ENCODE measurements at places on chromosomes 1 and 21.

DNA sequence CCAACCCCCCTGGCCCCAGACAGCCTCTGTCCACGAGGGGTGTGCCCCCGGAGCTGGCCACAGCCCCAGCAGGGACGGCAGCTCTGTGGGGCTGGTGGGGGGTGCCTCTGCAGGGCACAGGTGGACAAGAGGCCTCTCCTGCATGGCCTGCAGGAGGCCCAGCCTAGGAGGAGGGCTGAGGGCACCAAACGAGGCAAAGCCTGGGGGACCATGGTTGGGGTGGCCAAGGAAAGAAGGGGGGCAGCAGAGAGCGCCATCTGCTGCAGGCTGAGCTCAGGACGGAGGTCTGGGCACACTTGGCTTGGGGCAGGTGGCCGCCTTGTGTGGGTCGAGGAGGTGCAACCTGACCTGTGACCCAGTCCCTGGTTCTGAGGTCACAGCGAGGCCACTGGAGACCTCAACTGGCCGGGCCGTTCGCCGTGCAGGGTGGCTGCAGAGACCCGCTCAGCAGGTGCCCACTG lies 27.3 kb downstream of the RRP1 start:
- peak; percentile 36 for DNase-seq

DNA sequence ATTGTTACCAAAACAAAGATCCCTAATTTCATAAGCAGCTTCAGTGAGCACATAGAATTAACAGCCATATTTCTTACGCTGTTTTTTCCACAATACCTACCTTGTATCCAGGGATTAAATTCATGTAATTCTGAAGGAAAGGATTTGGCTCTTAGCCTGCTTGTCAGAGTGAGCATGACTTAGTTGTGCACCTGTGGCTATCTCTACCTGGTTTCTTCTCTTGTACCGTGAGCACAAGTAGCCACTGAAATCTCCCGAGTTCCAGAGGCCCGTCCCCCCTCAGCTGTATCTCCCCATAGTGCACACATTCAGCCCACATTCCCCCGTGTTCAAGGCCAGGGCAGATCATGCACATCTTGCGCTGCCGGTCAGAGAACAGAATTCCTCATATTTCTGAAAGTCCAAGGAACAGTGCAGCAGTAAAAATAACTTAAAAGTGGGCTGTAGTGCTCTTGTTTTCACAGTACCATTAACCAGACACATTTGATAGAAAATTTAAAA lies 2.3 kb downstream of the TENT5C start:
- no peak for DNase-seq

- no peak for DNase-seq
Observed at GRCh38 chr1:115453666-115454065, 115.6 kb upstream of the NGF start.

GRCh38 chr1:212431644-212432043 lies 1.1 kb upstream of the NENF start:
- no peak for DNase-seq

GRCh38 chr21:14547834-14548513 lies 1.9 kb upstream of the SAMSN1 start:
- no peak for DNase-seq

DNA sequence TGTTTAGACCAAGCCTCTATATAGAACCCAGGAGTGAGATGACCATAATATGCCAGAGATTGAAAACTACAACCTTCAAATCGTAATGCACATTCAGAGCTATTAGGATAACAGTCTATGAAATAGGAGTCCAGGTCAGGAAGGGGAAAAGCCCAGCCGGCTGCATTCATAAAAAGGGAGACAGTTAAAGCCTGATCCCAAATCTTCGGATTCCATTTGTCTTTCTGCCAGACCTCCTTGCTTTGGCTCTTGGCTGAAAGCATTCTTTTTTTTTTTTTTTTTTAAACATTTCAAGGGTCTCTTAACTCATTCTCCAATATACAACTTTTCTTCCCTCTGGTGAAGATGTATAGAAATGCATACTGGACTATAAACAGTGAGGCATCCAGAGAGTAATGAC lies 81.1 kb downstream of the NTPCR start:
- DNase-seq, result no peak

GRCh38 chr1:242006976-242007375 lies 8.1 kb upstream of the MAP1LC3C start:
- DNase-seq, result no peak

- peak; percentile 78 for DNase-seq
Observed at GRCh38 chr1:39943471-39944290, 11.3 kb upstream of the MFSD2A start.

- no peak for DNase-seq
Observed at GRCh38 chr1:178682429-178682828, 42.6 kb upstream of the RALGPS2 start.

DNA sequence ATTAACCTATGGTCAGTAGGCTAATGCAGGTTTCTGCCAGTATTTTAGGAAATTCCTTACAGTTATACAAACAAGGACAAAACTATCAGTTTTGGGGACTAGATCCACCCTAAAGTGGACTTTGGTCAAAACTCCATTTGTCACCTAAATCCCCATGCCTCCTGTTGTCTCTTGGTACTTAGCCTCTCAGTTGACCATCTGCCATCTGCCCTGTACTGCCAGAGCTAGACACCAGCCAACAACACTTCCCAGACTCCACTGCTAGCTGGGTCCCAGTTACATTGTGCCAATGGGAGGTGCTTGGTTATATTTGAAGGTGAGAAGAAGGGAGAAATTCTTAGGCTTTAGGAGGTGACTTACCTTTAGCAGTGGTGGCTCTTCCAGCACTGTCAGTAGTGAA lies 17.0 kb upstream of the BSDC1 start:
- DNase-seq, result no peak

DNA sequence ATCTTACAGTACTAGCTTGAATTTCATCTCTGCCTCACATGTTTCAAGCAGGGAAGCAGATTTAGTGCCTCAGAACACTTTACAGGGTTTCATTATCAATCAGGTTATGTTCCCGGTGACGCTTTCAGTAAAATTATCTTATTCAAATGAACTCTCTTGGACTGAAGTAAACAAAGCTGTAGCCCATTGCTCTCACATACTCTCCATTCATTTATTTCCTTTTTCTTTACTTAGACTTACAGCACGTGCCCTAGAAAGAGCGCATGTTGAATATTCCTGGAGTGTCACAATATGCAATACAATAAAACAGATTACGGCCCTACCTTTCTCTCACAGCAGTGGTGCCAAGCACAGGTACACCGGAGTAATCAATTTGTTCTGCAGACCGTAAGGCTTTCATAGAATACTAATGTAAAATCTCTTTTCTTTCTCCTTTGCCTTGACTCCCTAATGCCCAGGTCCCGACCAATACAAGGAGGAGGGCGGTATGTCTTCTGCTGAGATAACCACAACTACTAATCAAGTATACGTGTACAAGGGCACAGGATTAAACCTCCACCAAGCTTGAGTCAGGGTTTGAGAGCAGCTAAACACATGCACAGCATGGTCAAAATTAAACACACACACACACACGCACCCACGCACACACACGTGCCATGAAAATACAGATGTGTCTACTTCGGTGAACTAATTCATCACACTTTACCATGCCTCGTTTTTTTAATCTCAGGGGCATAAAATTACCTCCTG lies 62.8 kb downstream of the NRIP1 start:
- DNase-seq, result no peak

DNA sequence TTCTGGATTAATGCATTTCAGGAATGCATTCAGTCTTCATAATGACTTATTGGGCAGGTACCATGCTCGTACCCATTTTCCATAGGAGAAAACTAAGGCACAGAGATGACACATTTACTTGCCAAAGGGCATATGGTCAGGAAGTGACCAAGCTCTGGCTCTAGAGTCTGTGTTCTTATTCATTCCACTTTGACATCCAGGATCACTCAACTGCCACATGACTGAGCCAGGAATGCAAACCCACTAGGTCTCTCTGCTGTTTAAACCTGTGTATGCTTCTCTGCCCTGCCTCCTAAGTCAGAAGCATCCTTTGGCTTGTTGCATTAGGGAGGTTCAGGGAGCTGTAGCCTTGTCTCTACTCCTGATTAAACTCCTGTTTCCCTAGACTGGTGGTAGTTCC lies 7.5 kb downstream of the KAZN start:
- no peak for DNase-seq

GRCh38 chr1:173052681-173053196 lies 2.0 kb upstream of the TNFSF18 start:
- DNase-seq, result no peak
